CD4-positive, alpha-beta T cell treated with Interleukin-1 beta for 1 hour (primary cell): ENCODE measurements at places on chromosomes 3 and 15.

DNA sequence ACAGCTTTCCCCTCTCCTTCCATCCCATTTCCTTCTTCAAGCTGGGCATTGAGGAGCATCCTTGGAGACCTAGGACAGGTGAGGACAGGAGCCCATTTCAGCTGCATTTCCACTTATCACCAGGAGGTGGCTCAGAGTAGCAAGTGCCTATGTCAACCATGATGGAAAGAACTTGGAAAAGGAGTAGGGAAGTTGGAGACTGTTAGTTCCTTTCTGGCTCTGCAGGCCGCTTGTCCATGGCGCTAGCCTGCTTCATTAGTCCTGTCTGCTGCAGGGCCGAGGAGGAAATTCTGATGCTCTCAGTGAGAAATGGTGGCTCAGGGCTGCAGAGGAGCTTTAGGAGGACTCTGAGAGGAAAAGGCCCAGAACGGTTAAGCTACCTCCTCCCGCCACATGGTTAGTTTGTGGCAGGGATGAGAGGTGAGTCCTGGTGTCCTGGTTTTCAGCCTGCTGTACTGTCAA lies 7.0 kb upstream of the CD276 start:
- peak; percentile 61 for DNase-seq

- no peak for DNase-seq
Measured at GRCh38 chr3:24004171-24004938, 59.3 kb downstream of the NR1D2 start.

GRCh38 chr3:52754373-52754772 lies 16.4 kb downstream of the NEK4 start:
- no peak for DNase-seq

DNA sequence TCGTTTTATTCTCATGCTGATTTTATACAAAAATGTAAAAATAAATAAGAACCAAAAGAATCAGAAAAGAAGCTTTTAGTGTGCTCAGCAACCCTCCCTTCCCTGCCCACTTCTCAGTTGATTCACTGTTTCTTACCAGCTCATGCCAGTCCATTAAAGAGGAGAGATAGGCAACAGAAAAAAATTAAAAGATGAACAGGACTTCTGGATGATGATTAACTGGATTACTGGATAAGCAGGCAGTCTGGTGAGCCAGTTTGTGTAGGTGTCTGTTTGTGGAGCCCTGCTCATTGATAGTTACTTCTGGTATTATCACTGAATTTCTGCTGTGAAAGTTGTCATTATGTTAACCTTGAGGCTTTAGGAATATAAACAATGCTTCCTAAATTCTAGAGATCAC lies 15.1 kb upstream of the GPR171 start:
- DNase-seq = no peak

DNA sequence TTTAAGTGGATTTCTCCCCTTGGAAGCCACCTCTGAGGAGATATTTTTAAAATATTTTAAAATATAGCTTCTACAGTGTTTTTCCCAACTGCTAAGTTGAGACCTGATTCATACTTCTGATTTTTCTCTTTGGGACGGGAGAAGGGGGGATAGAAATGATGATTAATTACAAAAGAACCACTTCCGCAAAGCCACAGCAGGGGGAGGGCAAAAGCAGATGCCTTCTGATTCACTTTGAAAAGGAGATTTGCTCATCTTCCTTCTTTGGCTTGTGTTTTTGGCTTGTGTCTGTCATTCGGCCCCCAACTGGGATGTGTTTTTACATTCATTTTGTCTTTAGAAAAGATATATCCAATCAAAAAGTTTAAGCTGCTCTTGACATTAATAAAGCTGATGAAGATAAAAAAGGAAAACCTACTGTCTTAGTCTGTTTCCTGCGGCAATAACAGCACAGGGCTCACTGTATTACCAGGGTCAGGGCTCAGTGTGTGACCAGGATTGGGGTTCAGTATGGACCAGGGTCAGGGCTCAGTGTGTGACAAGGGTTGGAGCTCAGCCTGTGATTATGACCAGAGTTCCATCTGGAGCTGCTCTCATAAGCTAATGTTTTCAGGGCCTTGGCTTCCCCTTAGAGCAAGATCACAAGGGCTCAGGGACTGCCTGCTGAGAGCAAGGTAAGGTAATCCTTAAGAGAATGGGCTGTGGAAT lies 223.2 kb downstream of the MTHFS start:
- DNase-seq = no peak
